ENCODE measurements at places on chromosomes 2 and 18.

DNA sequence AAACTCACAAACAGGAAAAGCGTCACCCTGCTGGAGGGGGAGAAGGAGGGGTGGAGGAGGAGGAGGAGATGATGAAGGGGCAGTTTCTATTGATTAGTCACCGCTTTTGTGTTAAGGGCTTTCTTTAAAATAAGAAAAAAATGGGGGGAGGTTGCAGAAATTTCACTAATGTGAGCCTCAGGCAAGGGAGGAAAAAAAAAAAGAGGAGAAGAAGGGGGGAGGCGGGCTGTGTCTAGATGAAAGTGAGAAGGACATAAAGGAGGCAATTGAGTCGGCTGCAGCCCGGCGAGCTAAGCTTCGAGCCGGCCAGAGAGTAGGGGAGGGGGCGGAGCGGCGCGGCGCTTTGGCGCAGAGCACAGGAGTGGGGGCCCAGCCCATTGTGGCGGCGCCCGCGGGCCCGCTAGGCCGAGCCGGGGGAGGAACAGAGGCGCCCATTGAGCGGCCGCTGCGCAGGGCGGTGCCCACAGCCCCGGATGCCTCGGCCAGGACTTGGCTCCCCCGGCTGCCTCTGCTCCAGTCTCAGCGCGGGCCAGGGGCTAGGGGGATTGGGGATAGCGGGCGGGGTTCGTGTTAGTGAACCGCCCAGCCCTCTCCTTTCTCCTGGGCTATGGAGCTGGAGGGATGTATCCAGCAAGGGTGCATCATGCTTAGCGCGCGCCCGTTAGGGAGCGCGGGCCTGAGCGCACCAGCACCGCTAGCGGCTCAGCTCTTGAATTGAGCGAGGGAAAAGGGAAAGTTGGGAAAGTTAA lies 7.9 kb downstream of the PAX3 start:
- DNase-seq: no peak

- DNase-seq: no peak
Observed at GRCh38 chr2:229380101-229380625, 109.1 kb upstream of the PID1 start.

GRCh38 chr2:217622205-217623060 lies 380.4 kb downstream of the TNS1 start:
- DNase-seq: no peak

GRCh38 chr2:7454592-7454991 lies 537.4 kb downstream of the RNF144A start:
- no peak for DNase-seq

GRCh38 chr2:210072922-210073509 lies 70.6 kb downstream of the RPE start:
- no peak for DNase-seq

DNA sequence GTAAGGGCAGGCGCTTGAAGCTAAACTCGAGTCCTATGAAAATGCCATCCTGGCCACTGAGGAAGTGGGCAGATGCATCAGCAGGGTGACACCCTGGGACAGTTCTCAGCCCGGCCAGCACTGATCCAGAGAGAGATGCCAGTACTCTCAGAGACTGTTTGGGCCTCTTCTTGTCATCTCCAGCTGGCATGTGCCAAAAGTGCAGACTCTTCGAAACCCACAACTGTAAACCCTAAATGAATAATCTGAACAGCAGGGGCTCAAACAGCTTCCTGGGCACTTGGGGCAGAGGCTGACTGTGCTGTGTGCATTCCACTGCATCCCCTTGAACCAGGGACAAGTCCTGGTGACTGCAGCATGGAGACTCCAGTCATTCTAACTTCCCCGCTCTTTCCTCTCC lies 204.2 kb upstream of the SMAD2 start:
- DNase-seq: no peak

DNA sequence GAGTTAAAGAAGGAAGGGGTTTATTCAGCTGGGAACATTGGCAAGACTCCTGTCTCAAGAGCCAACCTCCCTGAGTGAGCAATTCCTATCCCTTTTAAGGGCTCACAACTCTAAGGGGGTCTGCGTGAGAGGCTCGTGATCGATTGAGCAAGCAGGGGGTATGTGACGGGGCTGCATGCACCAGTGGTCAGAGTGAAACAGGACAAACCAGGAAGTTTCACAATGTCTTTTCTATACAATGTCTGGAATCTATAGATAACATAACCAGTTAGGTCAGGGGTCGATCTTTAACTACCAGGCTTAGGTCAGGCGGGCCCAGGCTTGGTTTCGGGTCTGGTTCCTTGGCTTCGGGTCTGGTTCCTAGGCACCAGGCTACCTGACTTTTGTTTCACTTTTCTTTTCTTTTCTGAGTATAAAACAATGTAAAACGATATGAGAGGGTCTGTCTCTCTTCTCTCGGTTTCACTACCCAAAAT lies 30.1 kb upstream of the LIPG start:
- DNase-seq: no peak

DNA sequence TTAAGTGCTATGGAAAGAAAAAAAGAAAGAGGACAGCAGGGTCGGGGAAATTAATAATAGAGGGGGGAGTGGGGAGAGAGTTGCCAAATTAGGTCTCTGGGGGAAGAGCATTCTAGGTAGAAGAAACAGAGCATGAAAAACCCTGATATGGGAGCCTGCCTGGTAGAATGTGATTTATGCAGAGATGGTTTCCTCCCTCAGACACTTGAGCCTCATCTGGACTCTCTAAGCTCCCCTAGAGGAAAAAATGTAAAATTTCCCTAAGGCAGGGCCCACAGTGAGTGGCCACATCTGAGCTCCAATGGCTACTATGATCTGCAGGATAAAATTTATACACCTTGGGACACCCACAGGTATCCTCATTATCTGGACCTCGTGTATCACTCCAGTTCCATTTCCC lies 20.6 kb upstream of the EPAS1 start:
- DNase-seq: no peak

GRCh38 chr18:3466045-3466444 lies 16.1 kb downstream of the TGIF1 start:
- DNase-seq: no peak

GRCh38 chr2:207437524-207438143 lies 92.1 kb upstream of the CREB1 start:
- DNase-seq: no peak

- DNase-seq: no peak
Observed at GRCh38 chr2:146873646-146874259, 971.1 kb upstream of the ACVR2A start.

DNA sequence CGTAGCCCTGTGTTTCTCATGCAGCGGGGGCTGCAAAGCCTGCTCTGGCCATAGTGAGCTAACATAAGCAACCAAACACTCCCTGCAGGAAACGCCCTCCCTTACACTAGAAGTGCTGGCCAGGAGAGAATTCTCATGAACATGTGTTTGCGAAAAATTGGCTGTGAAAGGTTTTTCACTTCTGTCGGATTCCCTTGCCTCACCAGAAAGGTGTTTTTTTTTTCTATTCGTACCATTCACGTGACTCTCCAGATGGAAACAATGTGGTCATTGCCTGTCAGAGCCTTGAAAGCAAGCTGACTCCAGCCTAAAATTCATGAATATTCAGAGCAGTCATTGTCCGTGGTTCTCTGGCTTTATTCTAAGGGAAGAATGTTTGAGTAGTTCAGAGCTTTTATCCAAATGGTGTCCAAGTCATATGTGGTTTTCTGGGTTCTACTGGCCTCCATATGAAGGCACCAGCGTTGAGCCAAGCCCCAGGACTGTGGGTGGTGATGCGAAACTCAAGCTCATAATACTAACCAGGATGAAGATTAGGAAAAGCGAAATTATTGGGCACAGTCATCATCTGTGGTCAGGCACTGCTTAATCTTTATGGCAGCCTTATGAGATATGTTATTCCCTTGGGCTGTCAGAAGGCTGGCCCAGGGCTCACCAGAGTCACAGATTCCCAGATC lies 236.4 kb downstream of the ALPK2 start:
- DNase-seq: no peak

GRCh38 chr2:12399240-12399639 lies 317.5 kb upstream of the TRIB2 start:
- DNase-seq: no peak

DNA sequence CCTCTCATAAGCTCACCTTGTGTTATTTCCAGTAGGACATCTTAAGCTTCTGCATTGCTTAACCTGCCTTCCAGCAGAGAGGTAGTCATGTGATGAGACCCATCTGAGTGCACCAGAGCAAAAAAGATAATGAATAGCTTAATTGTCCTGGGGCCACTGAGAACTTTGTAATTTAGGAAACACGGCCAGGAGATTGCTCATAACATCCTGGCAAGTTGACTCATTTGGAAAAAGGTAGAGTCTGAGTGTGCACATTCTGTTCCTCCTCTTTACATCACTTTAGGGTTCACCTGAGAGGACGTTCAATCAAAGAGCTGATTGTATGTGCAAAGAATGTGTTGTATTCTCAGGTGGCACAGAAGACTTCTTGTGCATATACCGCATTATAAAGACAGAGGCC lies 830.2 kb upstream of the SOX11 start:
- no peak for DNase-seq
